ENCODE measurements at places on chromosomes 4 and X.

GRCh38 chr4:14863418-14864364, 138.6 kb upstream of the CPEB2 start:
- no peak for DNase-seq

DNA sequence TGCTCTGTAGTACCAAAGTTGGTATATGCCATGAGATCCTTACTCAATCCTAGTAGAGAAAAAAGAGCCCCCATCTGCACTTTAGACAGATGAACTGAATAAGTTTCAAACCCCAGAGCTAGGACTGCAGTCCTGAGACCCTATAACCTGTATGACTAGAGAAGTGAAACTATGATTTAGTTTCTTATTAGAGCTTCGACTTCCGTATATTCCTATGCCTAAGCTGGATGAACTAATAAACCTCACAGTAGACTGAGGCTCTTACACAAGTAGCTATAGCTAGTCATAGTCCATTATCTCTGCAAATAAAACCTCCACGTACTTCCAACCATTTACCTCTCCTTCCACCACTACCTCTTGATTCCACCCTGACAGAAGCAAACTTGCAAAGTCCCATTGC, 6.3 kb upstream of the OTUD4 start:
- DNase-seq = no peak

- no peak for DNase-seq
Observed at GRCh38 chrX:46325312-46325877, 219.8 kb downstream of the ZNF674 start.

- no peak for DNase-seq
Observed at GRCh38 chrX:9091258-9091657, 57.3 kb upstream of the FAM9B start.

- no peak for DNase-seq
Observed at GRCh38 chr4:74319470-74319869, 11.2 kb downstream of the EPGN start.

DNA sequence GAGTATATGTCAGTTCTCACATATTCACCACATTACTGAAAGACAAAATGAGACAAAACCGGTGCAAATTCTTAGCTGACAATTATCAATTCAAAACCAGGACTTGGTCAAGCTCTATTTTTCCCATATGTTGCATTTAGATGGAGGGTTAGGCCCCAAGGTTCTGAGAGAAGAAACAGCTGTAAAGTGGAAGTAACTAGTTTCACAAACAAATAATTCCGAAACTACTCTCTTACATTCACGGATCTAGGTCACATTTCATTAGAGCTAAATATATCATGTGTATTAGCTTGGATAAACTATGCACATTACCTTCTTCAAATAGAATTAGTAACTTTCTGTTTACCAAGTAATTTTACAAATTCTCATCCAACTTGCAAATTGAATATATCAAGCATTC, 3.7 kb upstream of the GABRA2 start:
- DNase-seq = no peak

DNA sequence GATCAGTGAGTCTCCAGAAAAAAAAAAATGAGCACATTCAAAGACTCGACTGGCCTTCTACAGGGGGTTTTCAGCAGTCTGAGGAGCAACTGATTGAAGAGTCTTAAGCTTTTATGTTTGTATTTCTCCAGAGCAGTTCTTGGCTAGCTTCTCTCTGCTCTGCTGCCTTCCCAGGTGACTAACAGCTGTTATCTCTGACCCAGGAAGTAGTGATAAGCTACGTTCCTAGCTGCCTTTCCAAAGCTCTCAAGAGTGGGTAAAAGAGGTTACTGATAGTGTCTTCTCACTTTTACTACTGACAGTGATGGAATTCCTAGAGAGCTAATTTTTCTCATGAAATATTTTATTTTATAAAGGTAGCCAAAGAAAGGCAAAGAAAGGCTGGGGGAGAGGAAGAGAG, 66.6 kb downstream of the ENOX2 start:
- no peak for DNase-seq

DNA sequence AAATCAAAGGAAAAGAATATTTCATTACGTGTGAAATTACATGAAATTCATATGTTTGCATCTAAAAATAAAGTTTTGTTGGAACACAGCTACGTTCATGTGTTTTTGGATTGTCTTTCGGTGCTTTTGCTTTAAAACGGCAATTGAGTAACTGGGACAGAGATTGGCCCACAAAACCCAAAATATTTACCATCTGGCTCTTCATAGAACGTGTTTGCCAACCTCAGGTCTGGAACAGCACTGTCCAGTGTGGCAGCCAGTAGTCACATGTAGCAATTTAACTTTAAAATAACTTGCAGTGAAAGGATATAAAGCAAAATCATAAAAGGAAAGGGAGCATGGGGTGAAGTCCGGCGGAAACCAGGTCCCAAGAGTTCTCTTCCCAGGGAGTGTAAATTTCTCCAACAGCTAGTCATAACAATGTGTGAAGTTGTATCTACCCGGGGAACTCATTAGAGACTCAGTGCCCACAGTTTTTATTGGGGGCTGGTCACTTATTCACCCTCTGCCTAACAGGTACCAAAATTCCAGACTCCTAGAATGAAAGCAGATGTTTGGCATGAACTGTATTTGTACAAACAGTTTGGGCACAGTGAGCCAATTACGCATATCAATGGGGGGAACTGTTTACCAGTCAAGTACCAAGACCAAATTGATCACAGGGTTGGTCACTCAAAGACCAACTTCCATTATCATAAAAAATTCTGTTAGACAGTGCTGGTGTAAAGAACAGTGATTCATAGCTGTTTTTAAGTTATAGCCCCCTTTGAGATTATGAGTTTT, 10.3 kb downstream of the OCIAD1 start:
- no peak for DNase-seq

- no peak for DNase-seq
Observed at GRCh38 chrX:19513383-19513782, 1.9 kb downstream of the MAP3K15 start.

GRCh38 chr4:3488820-3489219, 25.7 kb downstream of the DOK7 start:
- DNase-seq = no peak

Data from CD4-positive, alpha-beta T cell treated with Interleukin-4 for 1 hour (primary cell).